Activated T-cell treated with anti-CD3 and anti-CD28 coated beads, Interleukin-2, amount 50 U/mL, for 24 hours (primary cell): ENCODE measurements at places on chromosomes 2 and 18.

- no peaks in the 10 kb centered on the region for H3K36me3 ChIP-seq
- DNase-seq = no peak
- no peaks in the 10 kb centered on the region for H3K27me3 ChIP-seq
- peaks cover 13% of the 10 kb centered on the region for H3K4me1 ChIP-seq
- H3K27ac ChIP-seq = no peak overlapping the region
These were observed 94.0 kb downstream of the PLA2R1 start for GRCh38 chr2:159968279-159968900.

DNA sequence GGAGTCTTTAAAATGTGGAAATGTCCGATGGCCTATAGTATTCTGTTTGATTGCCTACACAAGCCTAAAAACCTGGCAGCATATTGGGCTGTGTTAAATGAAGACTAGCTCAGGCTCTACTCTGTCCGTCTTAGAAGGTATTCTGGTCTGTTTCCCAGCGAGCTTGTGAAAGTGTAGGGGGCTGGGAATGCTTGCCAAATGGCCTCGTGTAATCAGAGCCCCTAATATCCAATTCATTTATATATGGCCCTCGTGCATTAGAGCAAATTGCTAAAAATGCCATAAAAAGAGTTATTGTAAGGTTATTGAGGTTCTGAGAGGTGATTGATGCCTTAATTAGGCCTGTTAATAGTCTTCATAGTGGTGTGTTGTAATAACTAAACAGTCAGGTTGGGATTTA lies 1500.4 kb downstream of the DPP10 start:
- no peak overlapping the region for H3K4me3 ChIP-seq
- no peak overlapping the region for H3K27ac ChIP-seq
- no peaks in the 10 kb centered on the region for H3K27me3 ChIP-seq
- no peak for DNase-seq

DNA sequence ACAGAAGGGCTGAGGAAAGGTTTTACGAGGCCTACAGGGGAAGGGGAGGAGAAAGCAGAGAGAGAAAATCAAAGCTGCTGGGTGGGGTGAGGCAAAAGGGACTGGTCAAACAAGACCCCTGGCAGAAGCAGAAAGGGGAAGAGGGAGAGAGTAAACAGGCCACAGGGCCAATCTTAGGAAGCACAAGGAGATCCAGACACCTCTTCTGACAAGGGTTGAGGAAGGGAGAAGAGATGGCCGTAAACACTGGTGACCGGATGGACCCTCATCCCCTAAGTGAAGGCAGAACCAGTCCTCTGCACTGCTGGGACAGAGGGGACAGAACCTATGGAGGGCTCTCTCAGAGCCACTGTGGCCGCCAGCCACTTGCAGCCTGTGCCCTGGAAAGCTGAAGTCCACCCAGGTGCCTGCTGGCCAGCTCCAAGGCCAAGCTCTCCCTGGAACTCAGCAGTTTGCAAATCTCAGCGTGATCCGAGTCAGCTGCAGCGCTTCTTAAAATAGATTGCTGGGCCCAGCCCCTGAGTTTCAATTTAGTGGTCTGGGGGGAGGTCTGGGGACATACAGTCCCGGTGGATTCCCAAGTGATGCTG lies 108.8 kb downstream of the TMEM163 start:
- H3K36me3 ChIP-seq = peaks cover 2% of the 10 kb centered on the region
- H3K27me3 ChIP-seq = peaks cover 3% of the 10 kb centered on the region
- no peak overlapping the region for H3K27ac ChIP-seq
- no peaks in the 10 kb centered on the region for H3K4me1 ChIP-seq
- no peak overlapping the region for H3K4me3 ChIP-seq

DNA sequence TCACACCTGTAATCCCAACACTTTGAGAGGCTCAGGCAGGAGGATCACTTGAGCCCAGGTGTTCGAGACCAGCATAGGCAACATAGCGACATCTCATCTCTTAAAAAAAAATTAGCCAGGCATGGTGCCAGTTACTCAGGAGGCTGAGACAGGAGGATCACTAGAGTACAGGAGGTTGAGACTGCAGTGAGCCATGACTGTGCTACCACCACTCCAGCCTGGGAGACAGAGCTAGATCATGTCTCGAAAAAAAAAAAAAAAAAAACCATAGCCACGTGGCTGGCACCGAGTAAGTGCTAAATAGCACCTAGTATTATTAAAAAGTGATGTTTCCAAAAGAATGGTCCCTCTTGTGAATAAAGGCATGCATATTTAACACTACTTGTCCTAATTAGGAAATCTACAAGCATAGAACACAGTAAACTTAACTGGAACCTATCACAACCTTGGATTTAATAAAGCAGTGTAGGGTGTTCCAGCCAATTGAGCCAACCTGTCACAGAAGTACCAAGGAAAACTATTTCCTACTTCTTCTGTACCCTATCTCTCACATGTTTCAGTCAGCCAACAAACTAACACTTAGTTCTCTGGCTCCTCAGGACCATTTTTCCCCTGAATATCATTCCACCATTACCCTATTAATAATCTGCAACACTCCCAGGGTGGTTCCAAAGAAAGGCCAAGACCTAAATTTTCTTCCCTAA lies 8.8 kb downstream of the RAB1A start:
- H3K4me3 ChIP-seq = no peak overlapping the region
- peaks cover 40% of the 10 kb centered on the region for H3K36me3 ChIP-seq
- DNase-seq = no peak
- peaks cover 72% of the 10 kb centered on the region for H3K4me1 ChIP-seq
- H3K27me3 ChIP-seq = no peaks in the 10 kb centered on the region

- H3K27me3 ChIP-seq = peaks cover 35% of the 10 kb centered on the region
- no peak overlapping the region for H3K4me3 ChIP-seq
- H3K4me1 ChIP-seq = peaks cover 6% of the 10 kb centered on the region
- no peaks in the 10 kb centered on the region for H3K36me3 ChIP-seq
These were observed 7.8 kb upstream of the RAB12 start for GRCh38 chr18:8601277-8602032.

DNA sequence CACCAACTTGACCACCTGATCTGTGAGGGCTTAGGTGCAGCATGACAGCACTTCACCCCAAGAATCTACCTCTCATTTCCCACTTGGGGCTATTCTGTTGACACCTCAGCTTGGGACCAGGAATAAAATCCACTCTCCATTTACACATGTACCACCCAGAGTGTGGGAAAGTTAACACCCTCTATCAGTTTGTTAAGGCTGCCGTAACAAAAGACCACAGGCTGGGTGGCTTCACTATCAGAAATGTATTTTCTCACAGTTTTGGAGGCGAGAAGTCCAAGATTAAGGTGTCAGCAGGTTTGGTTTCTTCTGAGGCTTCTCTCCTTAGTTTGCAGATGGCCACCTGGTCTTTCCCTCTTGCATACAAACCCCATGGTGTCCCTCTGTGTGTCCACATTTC lies 277.7 kb upstream of the ERBB4 start:
- H3K27ac ChIP-seq = no peak overlapping the region
- no peaks in the 10 kb centered on the region for H3K27me3 ChIP-seq
- peaks cover 7% of the 10 kb centered on the region for H3K4me1 ChIP-seq
- DNase-seq = no peak

DNA sequence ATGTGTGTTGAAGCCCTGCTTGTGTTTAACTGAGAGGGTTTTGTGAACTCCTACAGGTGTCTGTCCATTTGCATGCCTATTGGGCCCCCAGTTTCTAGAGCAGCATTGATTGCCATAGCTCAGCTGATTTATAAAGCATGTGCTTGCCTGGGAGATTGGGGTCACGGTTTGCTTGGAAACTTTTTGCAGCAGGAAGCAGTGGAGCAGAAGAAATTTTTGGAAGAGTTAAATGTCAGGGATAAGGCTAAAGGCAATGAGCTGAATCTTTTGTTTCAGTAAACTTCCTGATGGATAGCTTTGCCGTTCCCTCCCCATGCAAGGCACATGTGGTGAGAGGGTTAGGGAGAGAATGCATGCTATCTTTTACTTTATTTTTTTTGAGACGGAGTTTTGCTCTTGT lies 102.2 kb downstream of the PTPRM start:
- no peak overlapping the region for H3K27ac ChIP-seq
- no peaks in the 10 kb centered on the region for H3K36me3 ChIP-seq
- no peaks in the 10 kb centered on the region for H3K4me1 ChIP-seq
- H3K4me3 ChIP-seq = no peak overlapping the region
- no peaks in the 10 kb centered on the region for H3K27me3 ChIP-seq

DNA sequence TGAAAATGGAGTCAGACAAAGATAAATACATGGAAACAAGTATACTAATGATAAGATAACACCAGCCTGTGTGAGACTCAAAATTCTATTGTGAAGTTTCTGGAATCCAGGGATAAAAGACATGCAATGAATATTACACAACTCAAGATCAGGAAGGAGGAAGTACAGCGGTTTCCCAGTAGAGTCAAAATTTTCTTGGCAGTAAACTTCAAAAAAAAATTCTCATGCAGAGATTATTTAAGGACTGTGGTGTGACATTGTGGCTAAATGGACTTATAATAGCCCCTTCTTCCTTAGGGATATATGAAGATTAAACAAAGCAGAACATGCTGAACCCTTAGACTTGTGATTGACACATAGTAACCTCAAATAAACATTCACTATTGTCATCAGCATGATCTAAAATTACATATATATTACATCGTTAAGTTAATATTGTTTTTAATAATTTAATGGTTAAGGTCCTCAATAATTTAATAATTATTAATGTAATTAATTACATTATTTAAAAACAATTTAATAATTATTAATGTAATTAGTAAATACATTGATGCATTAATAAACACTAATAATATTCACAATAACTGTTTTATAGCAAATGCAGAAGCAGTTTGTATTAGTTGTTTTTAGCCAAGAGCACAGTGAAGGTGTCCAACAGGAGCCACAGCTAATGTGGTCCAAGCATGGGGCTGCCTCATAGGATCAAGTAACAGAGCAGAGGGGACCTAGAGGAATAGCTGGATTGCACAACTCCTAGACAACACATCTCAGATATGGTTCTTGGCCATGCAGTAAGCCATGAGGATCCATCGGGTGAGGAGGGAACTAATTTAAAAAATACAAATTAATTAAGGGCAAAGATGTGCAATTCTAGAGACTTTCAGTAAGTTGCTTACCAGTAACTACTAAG lies 77.3 kb downstream of the POLE4 start:
- H3K27ac ChIP-seq = no peak overlapping the region
- H3K4me1 ChIP-seq = peaks cover 1% of the 10 kb centered on the region
- no peak overlapping the region for H3K4me3 ChIP-seq
- no peak for DNase-seq
- no peaks in the 10 kb centered on the region for H3K36me3 ChIP-seq

DNA sequence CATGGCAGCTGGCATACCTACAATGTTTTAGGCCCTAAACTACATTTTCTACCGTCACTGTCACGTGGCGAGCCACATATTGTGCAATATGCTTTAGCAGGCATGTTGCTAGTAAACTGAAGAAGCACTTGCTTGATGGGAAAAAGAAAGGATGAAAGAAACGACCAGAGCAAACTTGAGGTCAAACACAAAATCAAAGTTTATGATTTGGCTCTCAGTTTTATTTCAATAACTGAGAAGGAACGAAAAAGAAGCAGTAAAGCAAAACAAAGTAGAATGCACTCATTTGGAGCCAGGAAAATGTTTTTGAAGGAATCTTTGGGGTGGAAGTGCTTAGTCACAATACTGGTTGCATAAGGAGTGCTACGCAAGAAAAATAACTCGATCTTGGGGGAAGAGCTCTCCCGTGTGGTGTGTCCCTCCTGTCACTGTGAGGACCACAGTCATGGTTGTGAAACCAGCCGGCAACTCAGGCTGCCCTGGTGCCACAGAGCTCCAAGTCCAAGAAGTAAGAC lies 349.8 kb downstream of the RBM43 start:
- no peaks in the 10 kb centered on the region for H3K36me3 ChIP-seq
- no peak for DNase-seq
- H3K27me3 ChIP-seq = no peaks in the 10 kb centered on the region
- no peaks in the 10 kb centered on the region for H3K4me1 ChIP-seq
- H3K4me3 ChIP-seq = no peak overlapping the region

GRCh38 chr2:240987588-240987987 lies 10.8 kb upstream of the SNED1 start:
- H3K36me3 ChIP-seq = no peaks in the 10 kb centered on the region
- no peak for DNase-seq
- H3K27me3 ChIP-seq = no peaks in the 10 kb centered on the region
- H3K4me1 ChIP-seq = peaks cover 4% of the 10 kb centered on the region
- H3K4me3 ChIP-seq = no peak overlapping the region

- H3K4me3 ChIP-seq = no peak overlapping the region
- H3K4me1 ChIP-seq = peaks cover 7% of the 10 kb centered on the region
- H3K27ac ChIP-seq = no peak overlapping the region
- peaks cover 25% of the 10 kb centered on the region for H3K27me3 ChIP-seq
These were observed 207.4 kb upstream of the NRP2 start for GRCh38 chr2:205474741-205475415.
